ENCODE measurements at places on chromosomes 16 and 17.

DNA sequence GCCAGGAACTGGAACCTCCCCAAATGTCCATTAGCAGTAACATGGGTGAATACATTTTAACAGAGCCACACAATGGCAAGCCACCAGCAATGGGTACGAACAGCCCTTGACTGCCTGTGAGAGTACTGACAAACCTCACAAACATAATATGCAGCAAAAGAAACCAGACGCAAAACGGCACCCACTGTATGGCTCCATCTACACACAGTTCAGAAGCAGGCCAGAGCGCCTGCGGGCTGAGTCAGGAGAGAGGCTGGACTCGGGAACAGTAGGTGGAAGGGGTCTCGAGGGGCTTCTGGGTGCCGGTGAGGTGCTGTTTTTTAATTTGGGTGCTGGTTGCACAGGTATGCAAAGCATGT, 77.4 kb upstream of the TOB1 start:
- no peak for DNase-seq

GRCh38 chr17:42431758-42432161, 8.7 kb upstream of the CAVIN1 start:
- DNase-seq = no peak

GRCh38 chr16:26078716-26079355, 387.1 kb downstream of the HS3ST4 start:
- DNase-seq = no peak

GRCh38 chr17:75845933-75846691, 1.9 kb upstream of the UNC13D start:
- no peak for DNase-seq

- DNase-seq = no peak
Observed at GRCh38 chr16:55179852-55180585, 144.0 kb upstream of the IRX6 start.

GRCh38 chr17:1532836-1533602, 16.6 kb upstream of the INPP5K start:
- DNase-seq = peak; percentile 33

GRCh38 chr17:77613218-77613617, 345.3 kb upstream of the TNRC6C start:
- DNase-seq = no peak

GRCh38 chr17:73211745-73212144, 18.9 kb downstream of the COG1 start:
- peak; percentile 48 for DNase-seq

DNA sequence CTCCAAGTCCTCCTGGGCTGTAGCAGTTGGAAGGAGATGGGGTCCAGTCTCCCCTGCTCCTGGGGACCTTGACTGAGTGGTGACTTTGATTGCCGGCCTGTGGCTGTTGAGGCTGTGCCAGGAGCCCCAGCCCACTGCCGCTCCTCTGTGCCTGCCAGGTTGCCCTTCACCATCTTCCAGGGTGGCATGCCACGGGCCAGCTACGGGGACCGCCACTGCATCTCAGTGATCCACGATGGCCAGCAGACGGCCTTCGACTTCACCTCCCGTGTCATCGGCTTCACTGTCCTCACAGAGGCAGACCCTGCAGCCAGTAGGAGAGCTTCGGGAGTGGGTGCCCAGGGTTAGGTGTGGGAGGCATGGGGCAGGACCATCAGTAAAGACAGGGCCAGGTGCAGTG, 23.4 kb upstream of the MYO15B start:
- DNase-seq = no peak

GRCh38 chr17:29150161-29150560, 30.0 kb downstream of the MYO18A start:
- no peak for DNase-seq

DNA sequence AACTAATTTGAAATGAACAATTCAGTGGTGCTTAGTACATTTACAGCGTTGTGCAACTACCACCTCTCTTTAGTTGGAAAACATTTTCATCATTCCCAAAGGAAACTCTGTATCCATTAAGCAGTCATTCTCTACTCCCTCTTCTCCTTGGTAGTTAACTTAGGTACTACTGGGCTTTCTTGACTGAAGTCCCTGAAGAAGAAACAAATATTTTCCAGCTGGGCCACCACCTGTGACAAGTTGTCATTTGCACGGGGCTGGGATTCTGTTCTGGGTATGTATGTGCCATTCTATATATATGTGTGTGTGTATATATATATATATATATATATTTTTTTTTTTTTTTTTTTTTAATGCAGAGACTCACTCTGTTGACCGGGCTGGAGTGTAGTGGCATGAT, 15.4 kb upstream of the RMI2 start:
- DNase-seq = no peak

DNA sequence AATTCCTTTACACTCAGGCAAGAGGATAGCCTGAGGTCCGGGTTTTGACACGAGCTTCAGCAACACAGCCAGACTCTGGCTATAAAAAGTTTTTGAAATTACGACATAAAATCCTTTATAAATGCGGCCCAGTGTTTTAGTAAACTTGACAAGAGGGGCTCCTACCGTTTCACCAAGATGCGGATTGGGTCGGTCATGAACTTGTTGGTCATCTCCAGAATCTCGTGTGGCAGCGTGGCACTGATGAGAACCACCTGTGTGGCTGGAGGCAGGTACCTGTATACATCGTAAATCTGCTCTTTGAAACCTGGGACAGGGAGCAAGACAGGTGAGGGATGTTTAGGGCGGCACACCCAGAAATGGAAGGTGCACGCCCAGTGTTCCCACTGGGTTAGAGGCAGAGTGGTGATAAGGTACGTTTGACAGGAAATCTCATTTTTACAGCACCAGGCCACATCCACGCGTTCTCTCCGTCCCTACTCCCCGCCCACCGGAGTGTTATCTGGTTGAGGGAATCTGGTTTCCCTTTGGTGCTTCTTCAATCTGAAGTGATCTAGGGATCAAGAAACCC, 8.0 kb downstream of the EIF4A3 start:
- DNase-seq = no peak

DNA sequence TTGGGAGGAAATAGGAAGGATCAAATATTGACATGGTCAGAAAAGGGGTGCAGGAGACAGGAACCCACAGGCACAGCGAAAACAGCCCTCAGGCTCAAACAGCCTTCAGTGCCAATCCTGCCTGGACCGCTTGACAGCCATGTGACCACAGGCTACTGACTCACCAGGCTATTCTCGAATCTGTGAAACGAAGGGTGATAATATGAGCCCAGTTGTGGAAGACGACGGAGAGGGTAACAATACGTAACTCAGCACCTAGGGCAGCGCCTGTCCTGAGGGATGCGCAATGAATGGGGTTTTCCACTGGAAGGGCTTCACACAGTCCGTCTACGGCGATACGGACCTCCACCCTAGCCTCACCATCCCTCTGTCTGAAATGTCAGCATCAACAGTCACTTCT, 117.3 kb upstream of the RCVRN start:
- DNase-seq = no peak
